Subcutaneous preadipocyte (primary cell): ENCODE measurements at places on chromosomes 2 and 18. TPM values are rescaled to one million over a fixed set of nuclear protein-coding genes. Genes with fewer than 3 reads are reported as not detected.

EXOC6B gene
- 13.7 and 19.1 TPM in 2 replicates for total RNA-seq

EMILIN1 gene
- 36.7 and 51.6 TPM in 2 replicates for total RNA-seq

KCNS3 gene
- total RNA-seq: 0.39 and 1.1 TPM in 2 replicates

SGPP2 gene
- not detected in 2 replicates for total RNA-seq

CROCC2 gene
- 0.20 and 0.37 TPM in 2 replicates for total RNA-seq

OTOS gene
- total RNA-seq: not detected in 2 replicates

SDC1 gene
- 6.6 and 20.3 TPM in 2 replicates for total RNA-seq

FBXO48 gene
- total RNA-seq: 0.37 and 0.59 TPM in 2 replicates

ANXA4 gene
- 26.2 and 31.2 TPM in 2 replicates for total RNA-seq

DSC1 gene
- total RNA-seq: not detected in 2 replicates

SLC14A1 gene
- under 0.01 and 1.2 TPM in 2 replicates for total RNA-seq

PIK3C3 gene
- total RNA-seq: 38.1 and 39.7 TPM in 2 replicates

NEURL3 gene
- total RNA-seq: not detected in 2 replicates

C2orf92 gene
- total RNA-seq: 2.6 and 4.7 TPM in 2 replicates

FAM124B gene
- total RNA-seq: not detected in 2 replicates

TBR1 gene
- under 0.01 TPM in 2 replicates for total RNA-seq

PUS10 gene
- total RNA-seq: 6.2 and 8.2 TPM in 2 replicates

MAP4K3 gene
- total RNA-seq: 40.4 and 99.1 TPM in 2 replicates

HSBP1L1 gene
- total RNA-seq: 2.5 and 3.3 TPM in 2 replicates

ACTG2 gene
- 0.73 TPM in 1 of 2 replicates, not detected in the other for total RNA-seq

SLC39A10 gene
- 25.7 and 43.4 TPM in 2 replicates for total RNA-seq

GAD1 gene
- total RNA-seq: not detected in 2 replicates

TSN gene
- total RNA-seq: 35.3 and 47.3 TPM in 2 replicates

FAP gene
- 91.3 and 134 TPM in 2 replicates for total RNA-seq

SERPINB13 gene
- total RNA-seq: not detected in 2 replicates

ACKR3 gene
- total RNA-seq: 1.2 and 5.5 TPM in 2 replicates

KYNU gene
- 15.2 and 17.6 TPM in 2 replicates for total RNA-seq

SCYGR4 gene
- total RNA-seq: not detected in 2 replicates

SLC5A7 gene
- not detected in 2 replicates for total RNA-seq

BMP10 gene
- under 0.01 TPM in 1 of 2 replicates, not detected in the other for total RNA-seq

PLEKHB2 gene
- total RNA-seq: 57.3 and 72.5 TPM in 2 replicates

SKOR2 gene
- total RNA-seq: not detected in 2 replicates

SCN7A gene
- not detected in 2 replicates for total RNA-seq

GREB1L gene
- total RNA-seq: 1.1 and 1.8 TPM in 2 replicates

FTCDNL1 gene
- 1.8 and 2.2 TPM in 2 replicates for total RNA-seq

RBMS1 gene
- total RNA-seq: 116 and 136 TPM in 2 replicates

STON1 gene
- 3.3 and 7.4 TPM in 2 replicates for total RNA-seq

IL1F10 gene
- not detected in 2 replicates for total RNA-seq

SPEG gene
- total RNA-seq: 11.5 and 15.4 TPM in 2 replicates

SALL3 gene
- total RNA-seq: not detected in 2 replicates

PID1 gene
- total RNA-seq: 9.6 and 18.2 TPM in 2 replicates

CTLA4 gene
- not detected in 2 replicates for total RNA-seq

SCRN3 gene
- 18.7 and 20.5 TPM in 2 replicates for total RNA-seq
